ENCODE measurements at places on chromosomes 1 and 21. TPM values are rescaled to one million over a fixed set of nuclear protein-coding genes. Genes with fewer than 3 reads are reported as not detected.

DNA sequence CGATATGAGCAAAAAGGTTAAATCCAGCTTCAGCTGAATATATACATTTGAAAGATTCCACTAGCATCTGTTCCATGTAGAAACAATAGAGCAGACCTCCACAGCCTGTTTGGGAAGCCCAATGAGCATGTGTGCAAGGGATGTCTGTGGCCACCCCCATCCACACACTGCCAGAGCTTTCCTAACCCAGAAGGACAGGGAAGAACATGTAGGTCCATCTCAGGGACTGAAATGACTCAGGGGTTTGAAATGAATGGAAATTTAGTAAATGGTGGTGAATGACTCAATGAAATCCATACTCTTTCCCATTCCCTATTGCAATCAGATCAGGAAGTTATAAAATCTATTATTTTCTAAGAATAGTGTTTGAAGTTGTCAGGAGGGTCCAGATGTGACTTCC lies 397.2 kb downstream of the DUSP10 start:
- DNase-seq, result no peak

DNA sequence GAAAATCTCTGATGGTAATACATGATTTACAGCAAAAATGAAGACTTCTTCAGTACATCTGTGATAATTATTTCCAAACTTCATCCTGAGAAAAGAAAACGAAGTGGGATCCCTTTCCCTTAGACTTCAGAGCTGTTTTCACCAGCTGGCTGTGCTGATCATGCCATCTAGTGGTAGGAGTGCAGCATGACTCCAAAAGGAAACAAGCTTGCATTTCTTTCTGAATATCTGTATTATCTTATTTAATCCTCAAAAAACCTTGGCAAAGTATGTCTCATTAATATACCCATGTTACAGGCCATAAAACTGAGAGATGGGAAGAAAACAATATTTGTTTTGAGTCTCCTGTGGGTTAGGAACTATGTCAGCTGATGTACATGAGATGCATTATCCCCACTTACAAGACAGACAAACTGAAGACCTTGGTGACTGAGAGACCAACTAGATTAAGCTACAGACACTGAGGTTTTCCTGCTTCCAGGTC lies 9.8 kb upstream of the GJA8 start:
- peak; percentile 39 for DNase-seq

- DNase-seq, result no peak
Observed at GRCh38 chr21:42676808-42677207, 23.4 kb downstream of the PDE9A start.

- DNase-seq, result no peak
Observed at GRCh38 chr1:64517640-64518039, 47.7 kb downstream of the CACHD1 start.

DNA sequence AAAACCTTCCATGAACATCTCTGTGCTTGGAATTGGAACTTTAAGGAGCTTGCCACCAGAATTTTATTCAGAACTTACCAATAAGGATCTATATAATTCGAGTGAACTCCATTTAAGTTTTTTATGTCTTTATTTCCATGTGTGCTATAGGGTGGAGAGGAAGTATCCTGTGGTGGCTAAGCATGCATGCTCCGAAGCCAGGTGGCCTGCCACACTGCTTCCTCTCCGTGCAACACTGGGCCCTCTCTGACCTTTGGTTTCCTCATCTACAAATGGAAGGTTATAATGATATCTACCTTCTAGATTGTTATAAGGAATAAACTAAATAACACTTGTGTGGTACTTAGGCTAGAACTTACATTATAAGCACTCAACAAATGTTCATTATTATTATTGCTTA lies 382.1 kb downstream of the PTPRC start:
- DNase-seq, result no peak

GRCh38 chr1:204398197-204399125 lies 13.2 kb downstream of the PPP1R15B start:
- DNase-seq, result no peak

The NUAK2 gene
- 0.65 TPM for total RNA-seq

DNA sequence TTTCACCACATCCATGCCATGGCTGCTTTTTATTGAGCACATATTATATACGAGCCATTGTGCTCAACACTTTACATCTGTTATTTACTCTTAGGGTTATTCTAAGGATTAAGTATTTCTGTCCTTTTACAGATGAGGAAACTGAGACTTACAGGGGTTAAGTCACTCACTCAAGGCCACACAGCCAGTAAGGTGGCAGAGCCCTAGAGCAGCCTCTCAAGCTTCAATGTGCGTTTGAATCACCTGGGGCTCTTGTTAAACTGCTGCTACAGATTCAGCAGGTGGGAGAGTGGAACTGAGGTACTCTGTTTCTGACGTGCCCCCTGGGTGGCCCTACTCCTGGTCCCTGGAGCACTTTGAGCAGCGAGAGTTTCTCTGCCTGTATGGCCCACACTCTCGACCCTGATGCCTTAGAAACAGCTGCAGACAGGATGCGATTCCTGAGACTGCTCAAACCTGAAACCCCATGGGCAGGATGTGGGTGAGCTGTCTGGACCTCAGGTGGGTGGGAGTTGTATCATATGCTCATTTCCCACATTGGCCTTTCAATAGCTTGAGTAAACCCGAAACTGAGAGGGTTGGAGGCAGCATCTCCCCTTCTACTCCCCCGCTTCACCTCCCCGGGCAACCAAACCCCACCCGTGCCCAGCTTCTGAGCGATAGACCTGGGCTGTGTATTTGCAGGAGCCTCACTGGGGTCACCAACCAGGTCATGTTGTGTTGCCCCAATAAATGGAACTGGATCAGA lies 59.3 kb downstream of the MAN1C1 start:
- DNase-seq, result no peak

DNA sequence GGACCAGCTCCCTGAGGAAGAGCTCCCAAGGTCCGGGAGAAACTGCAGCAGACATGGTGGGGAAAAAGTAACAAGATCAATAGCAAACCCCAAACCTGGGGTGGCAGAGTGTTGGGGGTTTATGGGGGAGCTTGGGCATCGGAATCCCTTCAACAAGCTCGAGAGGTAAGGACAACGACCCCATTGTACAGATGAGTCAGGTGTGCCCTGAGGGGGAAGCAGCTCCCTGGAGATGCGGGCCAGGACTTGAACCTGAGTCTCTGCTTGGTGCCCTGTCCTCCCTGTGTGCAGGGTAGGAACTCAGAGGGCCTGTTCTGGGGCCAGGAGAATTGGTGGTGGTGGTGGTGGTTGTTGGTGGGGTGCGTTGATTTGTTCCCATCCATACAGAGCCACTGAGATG lies 125.4 kb downstream of the PTPRU start:
- no peak for DNase-seq

GRCh38 chr1:108117945-108118902 lies 81.9 kb downstream of the SLC25A24 start:
- peak; percentile 72 for DNase-seq

DNA sequence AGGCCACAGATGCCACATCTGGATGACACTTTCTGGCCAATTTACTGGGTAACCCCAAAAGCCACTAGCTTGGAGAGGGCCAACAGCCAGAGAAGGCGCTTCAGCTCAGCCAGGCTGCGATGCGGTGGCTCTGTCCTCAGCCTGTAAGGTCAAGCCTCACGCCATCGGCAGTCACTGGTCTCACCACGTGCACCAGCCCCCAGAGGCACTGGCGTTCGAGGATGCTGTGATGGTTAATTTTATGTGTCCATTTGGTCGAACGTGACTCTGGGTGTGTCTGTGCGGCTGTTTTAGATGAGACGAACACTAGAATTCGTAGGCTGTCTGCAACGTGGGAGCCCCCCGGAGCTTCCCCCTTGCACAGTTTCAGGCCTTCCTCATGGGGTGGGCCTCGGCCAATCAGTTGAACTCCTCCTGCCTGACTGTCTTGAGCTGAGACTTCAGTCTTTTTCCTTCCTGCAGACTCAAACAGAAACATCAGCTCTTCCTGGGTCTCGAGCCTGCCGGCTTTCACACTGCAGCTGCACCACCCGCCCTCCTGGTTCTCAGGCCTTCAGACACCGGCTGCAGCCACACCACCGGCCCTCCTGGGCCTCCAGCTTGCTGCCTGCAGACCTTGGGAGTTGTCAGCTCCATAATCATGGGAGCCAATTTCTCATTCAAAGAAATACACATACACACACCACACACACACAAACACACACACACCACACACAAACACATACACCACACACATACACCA lies 41.6 kb upstream of the SLC45A1 start:
- DNase-seq, result no peak

- DNase-seq, result peak; percentile 74
Observed at GRCh38 chr1:234125283-234125682, 220.8 kb downstream of the SLC35F3 start.

The BATF3 gene
- 2.1 TPM for total RNA-seq

The CELA2B gene
- total RNA-seq, result not detected

The SLC6A17 gene
- total RNA-seq, result 0.65 TPM

GRCh38 chr1:206048582-206048981 lies 4.4 kb upstream of the RHEX start:
- DNase-seq, result no peak

The FCGR1A gene
- 0.17 TPM for total RNA-seq

The RCSD1 gene
- total RNA-seq, result 18.4 TPM

The LMOD1 gene
- total RNA-seq, result 1,618 TPM

The DPYD gene
- total RNA-seq, result 36.6 TPM

The RYR2 gene
- 56.3 TPM for total RNA-seq

DNA sequence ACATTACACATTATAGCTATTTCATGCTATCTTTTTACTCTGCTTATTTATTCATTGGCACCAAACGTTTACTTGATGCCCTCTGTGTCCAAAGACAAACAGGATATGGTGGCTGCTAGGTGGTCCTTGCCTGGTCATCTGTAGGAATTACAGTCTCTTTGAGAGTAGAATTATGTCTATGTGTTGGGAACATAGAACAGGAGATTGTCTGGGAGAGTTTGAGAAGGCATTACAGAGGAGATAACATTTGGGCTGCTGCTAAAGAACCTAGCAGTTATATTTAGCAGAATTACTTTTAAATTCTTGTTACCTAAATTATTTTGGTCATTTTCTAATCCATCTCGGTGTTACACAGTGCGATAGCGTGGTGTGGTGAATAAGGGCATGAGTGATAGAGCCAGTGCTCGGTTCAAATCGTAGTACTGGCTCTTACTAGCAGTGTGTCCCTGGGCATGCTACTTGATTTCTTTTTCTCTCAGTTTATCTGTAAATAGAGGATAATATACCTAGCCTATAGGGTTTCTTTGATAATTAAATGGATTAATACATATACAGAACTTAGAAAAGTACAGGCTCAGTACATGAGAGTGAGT lies 20.5 kb downstream of the RRP15 start:
- no peak for DNase-seq

- DNase-seq, result no peak
Observed at GRCh38 chr1:178417858-178418257, 78.9 kb downstream of the CLEC20A start.

DNA sequence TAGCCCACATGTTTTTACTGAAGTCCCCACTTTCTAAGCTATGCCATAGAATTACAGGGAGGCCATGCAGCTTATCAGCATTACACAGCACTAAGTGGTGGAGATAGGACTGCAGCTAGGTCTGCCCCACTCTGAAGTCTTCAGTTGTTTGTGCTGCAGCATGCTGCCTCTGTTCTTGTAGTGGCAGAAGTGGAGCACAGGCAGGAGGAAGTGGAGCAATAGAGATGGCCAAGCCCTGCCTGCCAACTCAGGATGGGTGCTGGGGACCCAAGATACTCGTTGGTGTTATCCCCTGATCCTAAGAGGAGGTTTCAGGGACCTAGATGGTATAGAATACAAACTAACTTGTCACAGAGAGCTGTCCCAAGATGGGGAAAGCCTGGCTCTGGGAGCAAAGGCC lies 12.9 kb downstream of the MRPL37 start:
- DNase-seq, result no peak

DNA sequence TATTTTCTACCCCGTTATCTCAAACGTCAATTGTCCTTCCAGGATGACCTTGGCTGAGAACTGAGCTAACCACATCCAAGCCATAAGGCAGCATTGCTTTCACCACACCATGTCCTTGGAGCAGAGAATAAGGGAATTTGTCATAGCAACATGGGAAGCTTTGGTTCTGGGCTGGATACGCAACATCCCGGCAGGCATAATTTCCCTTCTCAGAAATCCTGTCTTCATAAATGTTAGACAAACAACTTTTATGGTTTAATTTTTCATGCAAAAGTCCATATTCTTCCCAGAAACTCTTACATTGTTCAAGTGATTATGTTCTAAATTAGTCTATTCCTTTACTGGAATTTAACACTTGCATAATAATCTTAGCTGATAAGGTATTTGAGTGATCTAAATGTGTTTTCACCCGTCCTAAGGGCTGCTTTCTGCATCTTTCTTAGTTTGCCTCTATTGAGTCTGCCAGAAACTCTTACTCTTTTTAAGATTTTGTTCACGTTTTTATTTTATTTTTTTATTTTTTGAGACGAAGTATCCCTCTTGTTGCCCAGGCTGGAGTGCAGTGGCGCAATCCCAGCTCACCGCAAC lies 51.8 kb downstream of the KCNJ15 start:
- no peak for DNase-seq

DNA sequence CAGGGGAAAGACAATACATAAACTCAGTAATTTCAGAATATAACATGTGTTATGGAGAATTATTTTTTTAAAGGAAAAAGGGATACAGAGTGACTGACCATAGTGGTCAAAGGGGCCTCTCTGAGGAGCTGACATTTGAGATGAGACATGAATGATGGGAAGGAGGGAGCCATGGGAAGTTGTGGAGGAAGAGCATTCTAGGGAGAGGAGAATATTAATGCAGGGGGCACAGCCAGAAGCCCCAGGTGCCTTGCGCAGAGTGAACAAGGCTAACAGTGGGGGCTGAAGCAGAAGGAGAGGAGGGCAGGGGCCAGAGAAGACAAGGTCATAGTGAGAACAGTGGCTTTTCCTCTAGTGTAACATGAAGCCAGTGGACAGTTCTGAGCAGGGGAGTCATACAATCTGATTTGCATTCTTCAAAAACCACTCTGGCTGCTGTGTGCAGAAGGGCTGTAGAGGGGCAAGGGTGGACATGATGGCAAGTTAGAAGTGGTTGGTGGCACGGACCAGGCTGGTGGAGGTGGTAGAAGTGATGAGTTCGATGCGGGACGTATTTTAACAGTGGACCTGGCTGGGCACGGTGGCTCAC lies 28.2 kb upstream of the IFNLR1 start:
- DNase-seq, result no peak

- DNase-seq, result no peak
Observed at GRCh38 chr1:247336390-247336789, 4.7 kb upstream of the ZNF496 start.

- no peak for DNase-seq
Observed at GRCh38 chr1:211327346-211327921, 801 bp downstream of the TRAF5 start.

The VHLL gene
- not detected for total RNA-seq

The CD53 gene
- 17.0 TPM for total RNA-seq

DNA sequence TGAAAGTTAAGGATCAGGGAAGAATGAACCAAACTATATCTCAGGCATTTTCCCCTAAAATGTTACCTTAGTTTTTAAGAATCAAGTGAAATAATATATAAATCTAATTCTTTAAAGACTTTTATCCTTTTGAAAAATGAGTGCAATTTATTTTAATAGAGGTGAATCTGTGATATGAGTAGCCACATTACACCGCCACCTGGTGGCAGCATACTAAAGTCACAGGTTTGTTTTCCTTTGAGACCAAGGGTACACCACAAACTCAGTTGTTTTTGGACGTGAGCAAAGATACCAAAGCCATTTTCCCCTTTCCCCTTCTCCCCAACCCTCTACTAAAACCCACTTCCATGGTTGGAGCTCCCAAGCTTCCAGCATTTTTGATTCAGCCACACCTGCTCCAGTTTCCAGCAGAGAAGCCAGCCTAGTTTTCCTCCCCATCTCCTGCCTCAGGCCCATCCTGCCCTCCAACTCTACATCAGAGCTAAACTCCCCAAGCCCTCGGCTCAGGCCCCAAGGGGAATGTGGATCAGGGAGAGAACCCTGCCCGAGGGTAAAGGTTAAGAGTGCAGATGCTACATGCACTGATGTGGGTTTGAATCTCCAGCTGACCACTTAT lies 22.9 kb upstream of the LDLRAP1 start:
- no peak for DNase-seq
